ENCODE measurements at places on chromosomes 6 and 20.

DNA sequence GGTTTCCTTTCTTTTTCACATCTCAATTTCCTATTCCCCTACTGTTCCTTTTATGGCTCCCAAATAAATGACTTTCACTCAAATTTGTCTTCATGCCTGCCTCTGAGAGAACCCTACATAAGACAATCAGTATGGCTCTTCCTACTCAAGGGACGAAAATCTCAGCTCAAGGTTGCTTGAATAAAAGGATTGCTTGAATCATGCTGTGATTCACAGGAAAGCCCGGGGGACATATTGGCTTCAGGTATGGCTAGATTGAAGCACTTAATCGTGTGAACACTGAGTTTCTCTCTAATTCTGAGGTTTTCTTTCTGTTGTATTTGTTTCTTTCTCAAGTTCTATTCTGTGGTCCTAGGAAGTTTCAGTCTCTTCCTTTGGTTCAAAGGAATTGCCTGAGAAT, 140.3 kb upstream of the SULF2 start:
- DNase-seq, result no peak

- no peak for DNase-seq
Measured at GRCh38 chr20:13684566-13685222, 46.0 kb upstream of the TASP1 start.

GRCh38 chr20:4507288-4507719, 214.4 kb upstream of the PRND start:
- DNase-seq, result no peak

GRCh38 chr6:85347812-85348211, 102.1 kb upstream of the NT5E start:
- DNase-seq, result no peak

GRCh38 chr20:10079964-10080363, 45.2 kb downstream of the ANKEF1 start:
- no peak for DNase-seq
